NCI-H1105 treated with DMSO at 0.1 percent for 48 hours (cell line): ENCODE measurements at places on chromosomes 6 and 20.

DNA sequence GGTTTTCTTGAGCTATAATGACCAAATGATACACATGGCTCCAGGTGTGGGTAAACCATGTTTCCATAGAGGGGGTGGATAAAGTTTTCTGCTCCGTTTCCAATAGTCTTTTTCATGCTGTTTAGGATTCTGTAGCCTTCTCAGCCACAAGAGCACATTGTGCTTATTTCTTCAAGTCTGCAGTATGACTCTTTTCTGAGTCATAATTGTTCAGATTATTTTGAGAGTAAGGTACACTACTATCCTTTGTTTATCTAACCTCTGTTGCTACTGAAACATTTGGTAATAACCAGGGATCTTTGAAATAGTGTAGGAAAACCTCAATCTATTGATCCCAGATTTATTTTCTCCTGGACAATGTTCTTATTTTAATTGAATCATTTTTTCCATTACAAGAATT is 247.9 kb upstream of the BMP2 start:
- no peak for DNase-seq

DNA sequence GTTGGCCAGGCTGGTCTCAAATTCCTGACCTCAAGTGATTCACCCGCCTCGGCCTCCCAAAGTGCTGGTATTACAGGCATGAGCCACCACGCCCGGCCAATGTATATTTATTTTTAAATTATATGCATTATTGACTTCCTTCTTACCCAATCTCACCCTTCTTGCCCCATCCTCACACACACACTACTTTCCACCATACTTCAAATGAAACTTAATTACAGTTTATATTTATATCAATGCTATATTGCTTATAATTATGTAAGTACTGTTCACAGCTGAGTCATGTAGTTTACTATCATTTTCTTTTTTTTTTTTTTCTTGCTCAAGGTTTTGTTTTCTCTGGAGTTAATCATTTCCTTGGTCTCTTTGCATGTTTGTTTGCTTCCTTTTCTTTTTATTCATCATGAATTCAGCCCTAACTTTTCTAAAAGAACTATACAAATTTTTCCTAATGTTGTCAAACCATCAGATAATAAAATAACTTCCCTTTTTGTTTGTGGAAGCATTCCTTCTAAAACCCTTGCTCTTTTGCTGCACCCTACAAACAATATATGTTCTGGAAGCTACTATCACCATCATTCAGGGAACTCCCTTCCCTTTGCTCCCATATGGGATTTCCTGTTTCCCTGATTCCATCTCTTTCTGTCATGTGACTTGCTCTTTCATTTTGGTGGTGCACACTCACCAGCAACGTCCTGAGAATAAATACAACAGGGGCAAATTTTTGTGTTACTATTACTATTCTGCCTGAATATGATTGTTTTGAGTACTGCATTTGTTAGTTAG is 201.7 kb upstream of the SASH1 start:
- no peak for DNase-seq

- peak; percentile 59 for DNase-seq
These were observed 108.1 kb downstream of the BCKDHB start for GRCh38 chr6:80214436-80215022.

DNA sequence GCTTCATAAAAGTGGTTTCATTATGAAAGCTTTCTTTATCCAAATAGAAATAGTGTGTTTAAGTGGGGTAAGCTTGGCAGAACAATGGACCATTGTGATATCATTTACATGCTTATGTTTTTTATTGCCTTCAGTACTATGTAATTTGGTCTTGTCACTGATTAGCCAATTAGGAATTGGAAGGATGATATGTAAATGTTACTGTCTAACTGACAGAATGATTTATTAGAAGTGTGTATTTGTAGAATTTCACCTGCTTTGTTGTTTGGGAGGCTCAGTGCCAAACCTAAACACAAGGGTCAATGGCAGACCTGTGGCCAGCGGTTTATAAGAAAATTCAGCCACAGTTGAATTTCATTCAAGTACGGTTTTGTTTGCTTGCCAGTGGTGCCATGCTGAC is 39.0 kb downstream of the AIG1 start:
- DNase-seq: peak; percentile 83

DNA sequence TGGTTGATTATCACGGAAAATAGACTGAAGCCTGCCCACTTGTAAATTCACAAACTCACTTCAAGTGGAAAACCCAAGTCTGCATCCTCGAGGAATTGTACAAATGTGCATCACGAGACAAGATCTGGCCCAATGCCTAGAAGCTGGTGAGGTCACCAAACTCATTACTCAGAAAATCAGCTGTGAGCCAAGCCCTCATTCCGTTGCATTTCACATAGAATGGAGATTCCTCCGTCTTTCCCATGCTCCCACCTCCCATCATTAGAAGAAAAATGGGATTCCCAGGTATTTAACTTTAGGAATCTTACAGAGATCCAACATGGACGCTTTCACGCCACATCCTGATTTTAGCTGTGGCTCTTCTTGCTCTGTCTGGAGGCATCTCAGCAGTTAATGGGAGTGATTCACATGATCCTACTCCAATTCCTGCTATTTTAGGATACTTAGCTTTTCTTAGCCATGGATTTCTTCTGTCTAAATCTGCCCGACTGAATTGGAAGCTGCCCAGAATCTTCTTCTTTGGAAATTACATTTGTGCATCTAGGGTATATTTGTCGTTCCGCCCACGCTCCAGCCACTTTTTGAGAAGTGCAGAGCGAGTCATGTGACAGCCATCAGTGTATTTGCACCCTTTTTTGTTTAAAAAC is 68.7 kb upstream of the STMND1 start:
- peak; percentile 52 for DNase-seq

DNA sequence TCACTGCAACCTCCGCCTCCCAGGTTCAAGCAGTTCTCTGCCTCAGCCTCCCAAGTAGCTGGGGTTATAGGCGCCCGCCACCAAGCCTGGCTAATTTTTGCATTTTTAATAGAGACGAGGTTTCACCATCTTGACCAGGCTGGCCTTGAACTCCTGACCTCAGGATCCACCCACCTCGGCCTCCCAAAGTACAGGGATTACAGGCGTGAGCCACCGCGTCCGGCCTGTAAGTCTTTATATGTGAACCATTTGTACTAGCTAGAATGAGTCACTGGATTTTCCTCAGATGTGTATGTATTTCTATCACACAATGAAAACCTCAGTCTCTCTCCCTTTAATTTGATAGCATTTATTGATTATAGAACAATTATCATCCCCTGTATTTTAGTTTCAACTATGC is 34.0 kb downstream of the ITCH start:
- DNase-seq: no peak

GRCh38 chr6:166752928-166753721 is 126.1 kb upstream of the RPS6KA2 start:
- no peak for DNase-seq

- no peak for DNase-seq
These were observed 8.4 kb upstream of the TGM2 start for GRCh38 chr20:38173237-38174156.

GRCh38 chr6:16762550-16763477 is 1.6 kb upstream of the ATXN1 start:
- peak; percentile 67 for DNase-seq

DNA sequence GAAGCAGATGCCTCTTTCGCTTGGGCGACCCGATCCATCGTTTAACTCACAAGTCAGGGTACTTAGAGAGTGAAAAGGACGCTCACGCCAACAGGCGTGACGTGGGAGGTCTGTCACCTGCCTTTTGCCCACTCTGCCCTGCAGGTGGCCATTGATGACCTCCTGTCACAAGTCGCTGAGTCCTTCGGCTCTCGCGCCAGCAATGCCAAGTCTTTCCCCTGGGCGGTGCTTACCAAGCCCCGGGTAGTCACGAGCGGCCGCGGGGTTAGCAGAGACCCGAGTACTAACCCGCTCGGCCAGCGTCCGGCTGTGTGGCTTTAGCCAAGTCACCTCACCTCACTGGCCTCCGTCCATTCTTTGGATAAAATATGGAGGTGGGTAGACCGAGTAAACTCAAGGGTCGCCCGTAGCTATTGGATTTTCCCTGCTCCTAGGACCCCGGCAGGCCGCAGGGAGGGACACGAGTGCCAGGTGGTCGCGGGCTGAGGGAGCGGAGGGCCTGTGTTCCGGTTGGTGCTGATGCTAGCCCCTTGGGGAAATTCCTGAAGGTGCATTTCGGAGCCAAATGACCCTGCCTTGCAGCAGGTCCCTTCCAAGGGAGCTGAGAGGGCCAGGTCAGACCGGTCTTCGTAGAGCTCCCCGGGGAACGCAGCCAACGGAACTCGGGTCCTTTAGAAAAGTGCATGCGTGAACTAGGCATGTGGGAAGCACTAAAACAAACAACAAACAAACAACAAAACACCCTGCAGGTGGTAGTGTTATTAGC is 668 bp downstream of the PKIB start:
- peak; percentile 66 for DNase-seq

DNA sequence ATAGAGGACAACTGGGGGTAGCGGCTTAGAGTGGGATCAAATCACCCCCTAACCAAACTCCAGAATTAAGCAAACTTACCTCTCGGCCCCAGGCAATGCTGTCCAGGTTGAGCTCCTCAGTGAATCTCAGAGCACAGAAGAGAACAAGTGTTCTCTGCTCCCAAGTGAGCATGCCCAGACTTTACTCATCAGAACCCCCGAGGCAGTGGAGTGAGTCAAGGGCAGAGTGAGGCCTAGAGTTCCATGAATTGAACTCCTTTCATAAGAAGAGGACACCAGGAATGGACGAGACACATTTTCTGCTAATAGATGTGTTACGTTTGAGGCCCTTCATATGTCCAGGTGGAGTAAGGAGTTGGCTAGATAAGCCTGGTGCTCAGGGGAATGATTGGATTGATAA is 134.0 kb upstream of the DTNBP1 start:
- DNase-seq: no peak

DNA sequence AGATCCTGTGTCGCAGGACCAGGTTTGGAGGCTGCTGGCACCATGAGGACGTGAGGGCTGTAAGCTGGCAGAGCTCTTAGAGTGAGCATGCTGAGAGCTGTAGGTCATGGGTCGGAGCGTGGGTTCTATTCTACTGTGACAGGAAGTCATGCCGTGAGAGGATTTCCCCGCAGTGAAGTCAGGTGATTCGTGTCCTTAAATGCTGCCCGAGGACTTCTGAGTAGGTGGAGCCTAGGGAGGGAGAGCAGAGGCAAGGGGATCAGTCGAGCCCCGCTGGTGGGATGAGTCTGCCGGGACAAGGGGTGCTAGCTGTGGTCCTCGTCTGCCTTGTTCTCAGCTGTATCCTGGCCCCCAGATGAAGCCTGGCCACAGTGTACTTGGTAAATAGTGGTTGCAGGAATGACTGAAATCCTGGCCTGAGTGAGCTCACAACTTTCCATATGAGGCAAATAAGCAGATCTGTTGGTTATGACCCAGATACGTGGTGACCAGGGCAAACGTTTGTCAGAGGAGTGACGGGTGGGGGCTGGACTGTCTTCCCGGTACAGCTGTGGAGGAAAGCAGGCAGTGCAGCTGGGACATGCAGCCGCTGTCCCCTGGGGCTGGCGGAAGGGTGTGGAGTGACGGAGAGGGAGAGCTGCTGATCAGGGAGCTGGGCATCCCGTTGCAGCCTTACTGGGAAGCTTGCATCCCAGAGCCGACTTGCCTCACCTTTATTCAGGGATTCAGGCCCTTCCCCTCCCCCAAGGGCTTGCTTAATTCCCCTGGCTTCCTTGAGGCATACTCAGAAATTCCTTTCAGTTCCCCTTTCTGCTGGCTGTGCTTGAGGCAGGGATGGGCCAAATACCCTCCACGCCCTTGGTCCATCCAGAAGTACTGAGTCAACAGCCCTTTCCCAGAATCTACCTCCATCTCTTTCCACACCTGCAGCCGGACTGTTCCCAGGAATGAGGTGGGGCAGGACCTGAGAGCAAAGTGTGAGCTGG is 250.9 kb upstream of the RREB1 start:
- no peak for DNase-seq
